Osteocyte (in vitro differentiated cells): ENCODE measurements at places on chromosomes 5 and 9. TPM values are rescaled to one million over a fixed set of nuclear protein-coding genes. Genes with fewer than 3 reads are reported as not detected.

PCDHGA6 gene
- 0.18 and 0.21 TPM in 2 replicates for total RNA-seq

ZDHHC11 gene
- 4.4 and 6.3 TPM in 2 replicates for total RNA-seq

CDH9 gene
- total RNA-seq, result not detected in 2 replicates

PRELID2 gene
- 4.7 and 6.0 TPM in 2 replicates for total RNA-seq

OLFML2A gene
- 146 and 169 TPM in 2 replicates for total RNA-seq

ANKRD31 gene
- total RNA-seq, result 0.13 and 0.18 TPM in 2 replicates

HRCT1 gene
- total RNA-seq, result 3.0 and 3.7 TPM in 2 replicates

ATP6V1G1 gene
- total RNA-seq, result 118 and 123 TPM in 2 replicates

SHISAL2B gene
- total RNA-seq, result not detected in 2 replicates

RNF44 gene
- total RNA-seq, result 47.3 and 53.0 TPM in 2 replicates

TLE4 gene
- total RNA-seq, result 102 and 115 TPM in 2 replicates

C9orf50 gene
- not detected in 2 replicates for total RNA-seq

CER1 gene
- not detected in 2 replicates for total RNA-seq

CARTPT gene
- not detected in 2 replicates for total RNA-seq

GABRA1 gene
- total RNA-seq, result not detected in 2 replicates

PCDHGA4 gene
- total RNA-seq, result 0.27 and 0.47 TPM in 2 replicates

C5orf52 gene
- not detected in 2 replicates for total RNA-seq

PFN3 gene
- not detected in 2 replicates for total RNA-seq

KCNN2 gene
- 0.08 and 0.24 TPM in 2 replicates for total RNA-seq

ZFP2 gene
- total RNA-seq, result 1.2 and 1.7 TPM in 2 replicates

MYMK gene
- not detected in 2 replicates for total RNA-seq

COMMD10 gene
- 21.2 and 26.3 TPM in 2 replicates for total RNA-seq

AQP3 gene
- 0.86 and 1.1 TPM in 2 replicates for total RNA-seq

ABO gene
- not detected in 2 replicates for total RNA-seq

HTR4 gene
- total RNA-seq, result not detected in 2 replicates

SPAAR gene
- 0.56 TPM in 1 of 2 replicates, not detected in the other for total RNA-seq

ZNF879 gene
- total RNA-seq, result 4.2 and 5.2 TPM in 2 replicates

DMRT2 gene
- not detected in 2 replicates for total RNA-seq

INSL4 gene
- total RNA-seq, result not detected in 2 replicates

INSYN2B gene
- total RNA-seq, result 2.7 and 3.1 TPM in 2 replicates

TLE1 gene
- total RNA-seq, result 60.6 and 61.3 TPM in 2 replicates

ITGA1 gene
- 143 and 150 TPM in 2 replicates for total RNA-seq

REEP2 gene
- total RNA-seq, result 15.4 and 18.3 TPM in 2 replicates

EQTN gene
- total RNA-seq, result not detected in 2 replicates

SLC6A19 gene
- total RNA-seq, result not detected in 2 replicates

IGFBPL1 gene
- 1.7 and 2.8 TPM in 2 replicates for total RNA-seq

PCDHB11 gene
- 1.9 and 2.4 TPM in 2 replicates for total RNA-seq

TIGD6 gene
- total RNA-seq, result 5.6 and 5.9 TPM in 2 replicates

ZSWIM6 gene
- total RNA-seq, result 20.6 and 20.7 TPM in 2 replicates

TOPORS gene
- total RNA-seq, result 17.8 and 18.4 TPM in 2 replicates

FBN2 gene
- 1,151 and 1,312 TPM in 2 replicates for total RNA-seq

GPR150 gene
- 0.16 and 0.21 TPM in 2 replicates for total RNA-seq

ADAMTS19 gene
- total RNA-seq, result 0.08 TPM in 1 of 2 replicates, not detected in the other

KCNV2 gene
- not detected in 2 replicates for total RNA-seq

ADGRD2 gene
- total RNA-seq, result not detected in 2 replicates

PLAC8L1 gene
- 1.4 and 2.1 TPM in 2 replicates for total RNA-seq

CD274 gene
- total RNA-seq, result 0.31 and 0.43 TPM in 2 replicates

F12 gene
- total RNA-seq, result 1.0 and 1.5 TPM in 2 replicates

CKMT2 gene
- not detected in 2 replicates for total RNA-seq

IPO11 gene
- total RNA-seq, result 29.9 and 30.6 TPM in 2 replicates

GGTA1 gene
- total RNA-seq, result 0.64 and 1.1 TPM in 2 replicates

LCN6 gene
- not detected in 2 replicates for total RNA-seq

COL5A1 gene
- 1,552 and 1,672 TPM in 2 replicates for total RNA-seq
